Fibroblast of the conjunctiva (primary cell): ENCODE measurements at places on chromosomes 3 and 15.

DNA sequence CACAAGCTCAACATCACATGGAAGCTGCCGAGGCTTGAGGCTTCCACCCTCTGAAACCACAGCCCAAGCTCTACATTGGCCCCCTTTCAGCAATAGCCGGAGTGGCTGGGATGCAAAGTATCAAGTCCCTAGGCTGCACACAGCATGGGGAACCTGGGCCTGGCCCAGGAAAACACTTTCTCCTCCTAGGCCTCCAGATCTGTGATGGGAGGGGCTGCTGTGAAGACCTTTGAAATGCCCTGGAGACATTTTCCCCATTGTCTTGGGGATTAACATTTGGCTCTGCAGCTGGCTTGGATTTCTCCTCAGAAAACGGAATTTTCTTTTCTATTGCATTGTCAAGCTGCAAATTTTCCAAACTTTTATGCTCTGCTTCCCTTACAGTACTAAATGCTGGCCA is 18.2 kb downstream of the HRG start:
- DNase-seq: no peak

- no peak for DNase-seq
These were observed 20.3 kb downstream of the CALML4 start for GRCh38 chr15:68184616-68185480.

DNA sequence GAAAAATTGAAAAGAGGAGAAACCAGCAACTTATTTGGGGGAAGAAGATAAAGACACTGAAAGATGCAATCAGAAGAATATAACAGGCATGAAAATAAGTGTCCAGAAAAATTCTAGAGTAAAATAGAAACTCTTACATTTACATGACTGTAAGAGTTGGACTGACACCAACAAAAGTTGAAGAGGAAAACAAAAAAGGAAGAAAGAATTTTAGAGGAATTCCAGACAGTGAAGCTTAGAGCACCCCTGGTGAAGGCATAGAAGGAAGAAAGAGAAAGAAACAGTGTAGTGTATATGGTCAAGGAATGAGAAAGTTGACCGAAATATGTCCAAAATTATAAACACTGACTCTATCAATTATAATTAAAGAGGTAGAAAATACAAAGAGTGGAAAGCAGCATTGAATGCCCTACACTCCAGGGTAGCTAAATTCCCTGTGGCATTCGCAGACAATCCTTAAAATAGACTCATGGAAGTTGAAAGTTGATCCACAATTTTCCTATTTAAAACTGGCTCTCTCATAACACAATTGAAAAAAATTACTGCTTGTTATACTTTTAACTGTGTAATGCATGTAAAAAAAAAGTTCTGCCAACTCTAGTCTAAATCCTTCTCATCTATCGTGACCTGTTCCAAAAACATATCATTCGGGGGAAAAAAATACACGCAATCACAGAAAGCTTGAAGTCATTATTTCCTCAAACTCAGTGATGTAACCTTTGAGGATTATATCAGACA is 102.6 kb upstream of the ABI3BP start:
- DNase-seq: no peak

- DNase-seq: peak; percentile 16
These were observed 26.4 kb downstream of the CD47 start for GRCh38 chr3:108064293-108064887.

GRCh38 chr3:138888560-138888959 is 53.8 kb upstream of the PIK3CB start:
- DNase-seq: no peak

GRCh38 chr15:58551084-58551763 is 119.4 kb downstream of the LIPC start:
- no peak for DNase-seq

DNA sequence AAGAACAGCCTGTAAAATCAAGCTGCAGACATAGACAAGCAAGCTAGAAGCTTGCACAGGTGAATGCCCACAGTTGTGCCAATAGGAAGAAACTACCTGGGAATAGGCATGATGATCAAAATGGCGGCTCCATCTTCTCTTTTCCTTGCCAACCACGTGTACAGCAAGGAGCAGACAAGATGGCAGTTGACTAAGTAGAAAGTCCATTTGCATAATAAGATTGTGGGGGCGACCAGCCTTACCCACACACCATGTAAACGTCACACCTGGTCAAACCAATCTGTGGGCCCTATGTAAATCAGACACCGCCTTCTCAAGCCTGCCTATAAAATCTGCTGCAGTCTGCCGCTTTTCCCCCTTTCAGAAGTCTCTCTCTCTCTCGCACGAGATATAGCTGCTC is 25.1 kb upstream of the ANKRD34C start:
- DNase-seq: no peak

GRCh38 chr3:56874269-56874668 is 72.5 kb upstream of the ARHGEF3 start:
- no peak for DNase-seq

DNA sequence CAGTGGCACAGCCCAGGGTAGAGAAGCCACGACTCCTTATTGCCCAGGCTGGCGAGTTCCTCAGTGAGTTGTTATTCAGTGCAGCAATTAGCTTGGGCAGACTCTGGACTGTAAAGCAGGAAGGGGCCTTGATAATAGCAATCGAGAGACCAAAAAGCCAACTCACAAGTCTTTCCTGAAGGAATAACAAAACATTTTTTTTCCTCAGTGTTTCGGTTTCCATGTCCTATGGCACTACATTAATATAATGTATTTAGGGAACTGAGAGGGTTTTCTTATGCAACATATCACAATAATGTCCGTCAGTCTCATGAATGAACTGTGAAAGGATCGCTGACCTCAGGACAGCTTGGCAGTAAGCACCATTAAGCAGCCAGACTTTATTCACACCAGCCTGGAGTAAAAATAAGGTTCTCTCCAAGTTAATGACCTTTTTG is 248.9 kb upstream of the TBL1XR1 start:
- DNase-seq: no peak

- no peak for DNase-seq
These were observed 770 bp upstream of the MEGF11 start for GRCh38 chr15:66254089-66254950.

- DNase-seq: no peak
These were observed 298.4 kb downstream of the FOXP1 start for GRCh38 chr3:71285086-71285485.

DNA sequence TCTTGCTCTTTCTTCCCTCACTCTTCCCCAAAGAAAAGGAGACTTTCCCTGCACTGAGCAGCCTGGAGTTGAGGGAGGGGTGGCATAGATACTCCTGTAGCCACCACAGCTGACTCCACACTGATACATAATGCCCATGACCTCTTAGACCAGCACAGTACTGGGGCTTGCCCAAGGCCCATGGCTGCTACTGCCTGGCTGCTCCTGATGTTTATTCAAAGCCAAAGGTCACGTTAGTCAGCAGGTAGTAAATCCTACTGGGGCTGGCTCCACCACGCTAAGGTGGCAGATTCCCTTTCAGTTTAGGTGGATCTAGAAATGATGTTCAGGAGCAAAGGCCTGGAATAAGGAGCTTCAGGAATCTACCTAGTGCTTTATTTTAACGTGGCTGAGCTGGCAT is 212.7 kb downstream of the C3orf38 start:
- DNase-seq: no peak

DNA sequence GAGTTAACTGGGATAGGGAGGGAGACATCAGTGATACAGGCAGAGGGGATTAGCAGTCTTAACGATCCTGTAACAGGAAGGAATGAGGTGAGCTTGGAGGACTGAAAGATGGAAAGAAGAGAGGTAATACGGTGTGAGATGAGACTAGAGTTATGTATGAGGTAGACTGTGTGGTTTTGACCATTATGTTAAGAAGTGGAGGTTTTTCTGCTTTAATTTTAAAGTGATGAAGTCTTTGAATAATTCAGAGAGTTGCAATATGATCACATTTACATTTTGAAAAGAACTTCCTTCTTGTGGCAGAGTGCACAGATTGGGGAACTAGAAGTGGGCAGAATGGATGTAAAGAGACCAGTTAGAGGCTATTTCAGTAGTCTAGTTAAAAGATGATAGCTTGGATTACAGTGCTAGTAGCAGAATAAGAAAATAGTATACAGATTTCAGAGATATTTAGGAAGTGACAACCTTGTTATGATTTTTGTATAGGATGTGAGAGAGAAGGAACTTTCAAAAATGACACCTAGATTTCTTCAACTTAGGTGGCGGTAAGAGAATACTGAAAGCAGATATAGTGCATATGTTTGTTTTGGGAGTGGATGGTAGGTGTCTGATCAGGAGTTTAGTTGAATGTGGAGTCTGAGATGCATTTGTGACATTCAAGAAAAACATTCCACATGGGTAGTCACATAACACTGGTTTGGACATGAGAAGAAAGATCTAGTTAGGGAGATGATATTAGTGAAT is 40.5 kb downstream of the STT3B start:
- no peak for DNase-seq

DNA sequence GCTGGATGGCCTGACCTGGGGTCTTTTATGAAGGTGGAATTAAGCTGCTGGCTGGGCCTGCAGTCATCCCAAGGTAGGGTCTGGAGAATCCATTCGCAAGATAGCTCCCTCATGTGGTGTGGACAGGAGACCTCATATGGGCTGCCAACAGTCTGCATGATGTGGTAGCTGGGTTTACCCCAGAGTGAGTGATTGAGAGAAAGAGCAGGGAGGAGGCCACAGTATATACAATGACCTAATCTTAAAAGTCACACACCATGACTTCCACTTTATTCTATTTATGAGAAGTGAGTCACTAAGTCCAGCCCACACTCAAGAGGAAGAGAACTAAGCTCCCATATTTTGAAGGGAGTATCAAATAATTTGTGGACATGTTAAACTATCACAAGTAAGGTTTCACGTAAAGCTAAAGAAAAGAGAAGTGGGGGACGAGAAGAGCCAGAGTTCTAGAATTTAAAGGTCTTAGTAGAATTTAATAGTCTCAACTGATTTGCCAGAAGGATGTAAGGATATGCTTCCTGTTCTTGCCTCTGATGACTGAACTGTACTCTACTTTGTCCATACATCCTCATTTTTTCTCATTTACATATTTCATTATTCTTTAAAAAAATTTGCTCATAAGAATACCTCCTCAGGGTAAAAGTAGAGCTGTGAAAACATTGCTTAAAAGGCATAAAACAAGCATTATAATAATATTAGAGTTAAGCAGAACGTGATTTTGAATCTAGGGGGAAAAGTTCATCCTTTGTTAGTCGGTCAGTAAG is 184.4 kb downstream of the PEX5L start:
- no peak for DNase-seq

DNA sequence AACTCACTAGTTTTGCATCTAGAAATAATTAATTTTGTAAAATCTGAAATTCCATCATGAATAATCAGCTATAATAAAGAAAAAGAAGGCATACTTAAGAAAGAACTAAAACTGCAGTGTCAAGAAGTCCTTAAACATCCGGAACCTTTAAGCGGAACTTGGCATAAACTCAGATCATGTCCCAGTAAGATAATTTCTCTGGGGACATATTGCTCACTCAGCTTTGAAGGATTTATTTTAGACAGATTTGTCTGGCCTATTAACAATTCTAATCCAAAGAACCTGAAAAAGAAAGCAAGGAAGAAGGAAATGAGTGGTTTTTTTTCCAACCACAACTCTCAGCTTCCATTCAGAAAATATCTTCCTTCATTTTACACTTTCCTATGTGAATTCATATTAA is 850.3 kb downstream of the ROBO1 start:
- peak; percentile 36 for DNase-seq

GRCh38 chr3:120203016-120203415 is 82.0 kb downstream of the GPR156 start:
- DNase-seq: peak; percentile 81

GRCh38 chr15:52710708-52711389 is 31.7 kb upstream of the ATOSA start:
- no peak for DNase-seq

DNA sequence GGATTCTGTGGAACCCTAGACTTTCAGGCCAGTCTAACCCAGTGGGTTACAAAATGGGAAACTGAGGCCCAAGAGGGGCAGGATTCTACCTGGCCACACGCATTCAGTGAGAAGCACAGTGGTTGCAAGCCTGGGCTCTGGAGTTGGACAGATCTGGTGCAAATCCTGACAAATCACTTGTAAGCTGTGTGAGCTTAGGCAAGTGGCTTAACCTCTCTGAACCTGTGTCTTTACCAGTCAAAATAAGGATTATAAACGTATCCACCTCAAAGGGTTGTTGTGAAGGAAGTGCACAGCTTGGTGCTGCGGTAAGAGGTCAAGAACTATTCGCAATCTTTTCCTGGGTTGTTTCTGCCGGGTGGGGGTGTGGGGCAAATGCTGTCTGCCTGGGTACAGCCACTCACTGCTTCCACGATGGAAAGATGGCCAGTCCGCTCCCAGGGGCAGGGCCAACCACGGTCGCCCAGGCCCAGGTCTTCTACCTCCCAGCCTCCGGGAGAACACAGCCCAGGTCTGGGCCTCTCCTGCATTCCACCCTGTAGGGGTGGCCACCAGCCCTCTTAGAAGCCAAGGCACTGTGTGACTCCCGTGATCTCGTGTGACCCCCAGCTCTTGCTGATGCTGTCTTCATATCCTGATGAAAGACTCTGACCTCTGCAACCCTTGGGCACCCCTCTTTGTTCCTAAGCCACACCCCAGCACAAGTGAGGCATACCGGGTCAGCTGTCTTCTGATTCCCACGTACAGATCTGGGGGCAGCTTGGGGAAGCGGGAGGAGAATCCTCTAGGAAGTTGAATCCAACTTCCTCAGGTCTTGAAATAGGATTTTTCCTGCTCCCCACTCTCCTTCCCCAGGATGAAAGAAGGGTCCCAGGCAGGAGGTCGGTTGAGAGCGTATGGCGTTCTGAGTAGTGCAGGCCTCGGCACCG is 1.5 kb downstream of the CHRNA3 start:
- DNase-seq: no peak

GRCh38 chr3:48364840-48365239 is 7.2 kb upstream of the FBXW12 start:
- DNase-seq: no peak

GRCh38 chr15:71454462-71454996 is 339.3 kb downstream of the THSD4 start:
- DNase-seq: no peak

DNA sequence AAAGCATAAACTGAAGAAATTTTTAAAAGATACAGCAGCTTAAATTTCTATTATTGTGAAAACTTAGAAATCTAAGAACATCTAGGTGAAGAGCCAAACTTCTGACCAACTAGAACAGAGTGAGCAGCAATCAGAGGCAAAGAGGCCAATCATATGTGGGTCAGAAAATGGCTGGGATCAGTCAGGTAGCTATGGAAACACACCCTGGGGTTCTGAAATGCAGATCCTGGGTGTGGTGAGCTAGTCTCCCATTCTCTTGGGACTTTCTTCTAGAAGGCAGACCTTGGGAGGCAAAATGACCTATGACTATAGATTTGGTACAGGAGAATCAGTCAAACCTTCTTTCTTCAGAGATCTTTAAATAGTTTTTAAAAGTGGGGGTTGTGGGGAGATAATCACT is 385.8 kb downstream of the TBC1D5 start:
- DNase-seq: no peak

DNA sequence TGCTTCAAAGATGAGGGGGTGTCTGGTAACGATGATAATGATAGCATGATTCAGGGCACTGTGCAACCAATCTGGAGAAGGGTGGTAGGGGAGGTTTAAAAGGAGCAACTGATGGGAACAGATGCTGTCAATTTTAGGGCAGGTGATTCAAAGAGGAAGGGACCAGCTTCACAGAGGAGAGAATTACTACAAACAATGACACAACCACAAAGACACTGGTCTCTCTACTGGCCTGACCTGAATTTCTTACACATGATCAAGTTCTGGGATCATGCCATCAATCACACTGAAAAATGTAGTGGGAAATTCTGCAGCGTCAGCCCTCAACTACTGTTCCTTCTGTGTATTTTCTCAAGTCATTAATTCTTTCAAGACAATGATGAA is 2.6 kb upstream of the CDV3 start:
- no peak for DNase-seq

- no peak for DNase-seq
These were observed 214.3 kb downstream of the MCTP2 start for GRCh38 chr15:94445566-94446160.

GRCh38 chr3:168267179-168267578 is 171.5 kb upstream of the GOLIM4 start:
- no peak for DNase-seq
